ENCODE measurements at places on chromosomes 7 and 10. TPM values are rescaled to one million over a fixed set of nuclear protein-coding genes. Genes with fewer than 3 reads are reported as not detected.

DNA sequence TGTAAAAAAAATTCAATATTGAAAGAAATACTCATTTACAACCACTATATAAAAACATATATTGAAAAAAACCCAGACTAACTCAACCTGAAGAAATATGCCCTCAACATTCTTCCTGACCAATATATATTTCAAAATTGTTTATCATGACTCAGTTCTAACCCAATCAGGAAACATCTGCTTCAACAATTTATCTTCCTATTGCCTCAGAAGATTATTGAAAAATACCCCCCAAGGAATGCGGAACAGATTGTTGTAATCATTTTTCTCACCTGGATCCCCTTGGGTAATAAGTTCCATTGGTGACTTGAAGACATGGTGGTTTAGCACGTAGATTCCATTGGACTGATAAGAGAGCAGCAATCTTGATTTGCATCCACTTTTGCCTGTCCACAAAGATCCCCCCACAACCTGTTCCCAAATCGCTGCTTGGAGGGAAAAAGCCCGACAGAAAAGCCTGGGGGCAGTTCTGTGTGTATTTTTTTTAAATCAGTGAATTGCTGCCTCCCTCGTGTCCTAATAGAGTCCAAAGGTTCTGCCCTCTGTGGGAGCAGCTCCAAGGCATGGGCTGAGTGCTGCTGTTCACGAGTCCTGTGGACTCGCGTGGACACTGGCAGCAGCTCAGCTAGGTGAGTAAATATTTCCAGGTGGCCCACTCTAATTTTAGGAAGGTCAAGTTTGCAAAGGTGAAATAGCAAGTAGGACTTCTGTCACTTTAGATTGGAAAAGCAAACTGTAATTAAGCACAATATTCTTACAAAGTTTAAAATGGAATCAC is 5.9 kb upstream of the INHBA start:
- DNase-seq = no peak

DNA sequence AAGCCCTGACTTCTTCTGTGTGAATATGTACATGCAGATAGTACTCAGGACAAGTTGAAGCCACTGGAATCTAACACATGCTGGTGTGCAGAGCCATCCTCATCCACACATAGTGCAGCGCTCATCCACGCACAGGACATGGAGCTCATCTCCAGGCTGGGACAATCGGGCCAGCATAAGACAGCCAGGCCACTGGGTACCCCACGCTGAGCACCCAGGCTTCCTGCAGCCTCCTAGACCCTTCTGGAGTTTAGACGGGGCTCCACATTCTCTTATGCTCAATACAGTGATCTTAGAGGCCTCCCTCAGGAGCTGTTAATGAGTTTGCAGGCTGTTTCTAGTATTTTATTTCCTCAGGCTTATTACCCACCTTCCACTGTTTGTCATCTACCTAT is 238.9 kb downstream of the TNS3 start:
- DNase-seq = no peak

- no peak for DNase-seq
These were observed 207.0 kb upstream of the PRKCQ start for GRCh38 chr10:6787091-6787490.

GRCh38 chr7:80392229-80393169 is 119.4 kb downstream of the GNAT3 start:
- no peak for DNase-seq

GRCh38 chr7:71497256-71497946 is 365.5 kb downstream of the GALNT17 start:
- no peak for DNase-seq

GRCh38 chr7:17556247-17556956 is 257.9 kb downstream of the AHR start:
- DNase-seq = no peak

DNA sequence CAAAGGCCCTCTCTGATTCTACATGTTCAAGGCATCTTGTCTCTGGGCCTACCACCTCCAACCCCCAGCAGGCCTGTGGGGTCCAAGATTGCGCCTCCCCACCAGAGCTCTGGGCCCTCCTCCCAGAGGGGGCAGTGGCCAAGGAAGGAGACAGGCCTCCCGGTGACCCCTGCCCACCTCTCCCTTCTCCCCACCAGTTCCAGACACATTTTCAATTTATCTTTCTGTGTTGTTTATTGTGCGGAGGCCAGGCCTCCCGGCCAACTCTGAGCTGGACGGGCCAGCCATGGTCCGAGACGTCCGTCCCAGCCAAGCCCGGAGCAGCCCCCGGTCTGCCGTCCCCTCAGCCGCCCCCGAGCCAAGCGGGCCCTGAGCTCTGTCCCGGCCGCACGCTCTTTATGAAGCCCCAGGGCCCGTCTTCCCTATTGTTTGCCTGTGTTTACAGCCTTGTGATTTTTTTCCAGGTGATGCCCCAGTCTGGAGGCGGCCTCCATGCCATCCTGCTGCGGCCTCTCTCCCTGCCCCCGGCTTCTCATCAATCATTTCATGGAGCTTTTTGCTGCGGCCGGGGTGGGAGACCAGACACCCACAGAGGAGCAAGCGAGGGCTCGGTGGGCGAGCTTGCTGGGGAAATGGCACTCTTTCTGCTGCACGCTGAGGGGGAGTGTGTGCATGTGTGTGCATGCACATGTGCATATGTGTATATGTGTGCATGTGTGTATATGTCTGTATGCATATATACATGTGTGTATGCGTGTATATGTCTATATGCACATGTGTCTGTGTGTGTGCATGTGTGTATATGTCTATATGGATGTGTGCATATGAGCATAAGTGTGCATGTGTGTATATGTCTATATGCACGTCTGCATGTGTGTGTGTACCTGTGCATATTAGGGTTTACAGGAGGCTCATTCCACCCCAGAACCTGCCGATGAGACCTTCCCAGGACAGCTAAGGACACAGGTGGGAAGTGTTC is 52.7 kb upstream of the ELN start:
- peak; percentile 41 for DNase-seq

DNA sequence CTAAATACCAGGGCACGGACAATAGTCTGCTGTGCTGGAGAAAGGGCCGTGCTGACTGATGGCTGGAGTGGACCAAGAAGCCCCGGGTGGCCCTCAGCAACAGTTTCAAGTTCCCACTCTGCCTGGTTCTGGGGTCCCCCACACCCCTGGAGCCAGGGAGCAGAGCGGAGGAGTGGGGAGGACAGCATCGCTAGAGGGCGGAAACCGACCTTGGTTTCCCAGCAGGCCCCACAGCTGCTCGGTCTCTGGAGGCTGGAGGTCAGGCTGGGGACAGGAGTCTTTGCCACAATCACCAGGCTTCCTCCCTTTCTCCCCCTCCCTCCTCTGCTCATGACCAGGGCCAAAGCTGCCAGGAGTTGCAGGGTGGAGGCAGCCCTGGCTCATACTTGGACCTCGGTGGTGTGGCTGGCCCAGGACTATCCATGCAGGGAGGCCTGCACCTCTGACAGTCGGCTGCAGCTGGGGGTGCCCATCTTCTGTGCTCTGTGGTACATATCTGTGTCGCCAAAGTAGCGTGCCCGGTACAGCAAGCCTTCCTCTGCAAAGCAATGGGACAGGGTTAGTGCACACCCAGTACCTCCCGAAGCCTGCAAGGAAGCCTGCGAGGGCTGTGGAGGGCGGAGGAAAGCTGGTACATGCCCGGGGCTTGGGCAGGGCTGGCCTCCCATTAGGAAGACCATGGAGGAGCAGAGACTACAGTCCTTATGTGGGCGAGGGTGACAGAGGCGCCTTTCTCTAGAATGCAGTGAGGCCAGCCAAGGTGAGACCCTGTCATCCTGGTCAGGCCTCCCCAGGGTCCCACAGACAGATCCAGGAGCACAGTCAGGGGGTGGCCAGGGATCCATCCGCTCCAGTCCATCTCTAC is 19.1 kb downstream of the DNAJB12 start:
- DNase-seq = peak; percentile 89

DNA sequence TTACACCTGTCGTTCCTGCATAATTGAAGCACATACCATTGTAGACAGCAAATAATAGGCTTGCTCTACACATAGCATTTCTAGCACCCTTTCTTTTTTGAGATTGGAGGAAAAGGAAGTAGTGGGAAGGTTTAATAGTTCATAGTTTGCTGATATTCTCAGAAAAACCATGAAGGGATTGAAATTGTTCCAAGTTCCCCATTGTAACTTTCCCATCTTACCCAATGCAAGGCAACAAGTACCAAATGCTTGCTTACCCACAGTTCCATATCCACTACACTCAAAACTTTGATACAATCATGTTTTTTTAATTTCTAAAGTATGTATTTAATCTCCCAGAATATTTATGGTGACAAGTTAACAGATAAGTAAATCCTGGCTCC is 13.8 kb downstream of the CYP3A5 start:
- no peak for DNase-seq

- no peak for DNase-seq
These were observed 114.9 kb upstream of the SORCS3 start for GRCh38 chr10:104526188-104526587.

DNA sequence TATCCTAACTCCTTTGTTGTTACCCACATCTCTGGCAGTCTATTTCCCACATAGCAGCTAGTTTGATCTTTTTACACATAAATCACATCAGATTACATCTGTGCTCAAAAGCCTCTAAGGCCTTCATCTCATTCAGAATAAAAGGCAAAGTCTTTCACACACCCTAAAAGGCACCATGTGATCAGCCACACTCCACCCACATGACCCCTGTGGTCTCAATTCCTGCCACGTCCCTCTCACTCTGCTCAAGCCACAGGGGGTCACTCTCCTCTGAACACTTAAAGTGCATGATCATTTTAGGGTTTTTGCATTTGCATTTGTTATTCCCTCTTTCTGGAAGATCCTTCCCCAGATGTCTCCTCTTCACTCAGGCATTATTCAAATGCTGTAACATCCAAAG is 30.8 kb downstream of the ELAPOR2 start:
- DNase-seq = no peak

- DNase-seq = no peak
These were observed 318.4 kb upstream of the KAT6B start for GRCh38 chr10:74507951-74508350.

GRCh38 chr10:17882557-17882956 is 69.2 kb upstream of the SLC39A12 start:
- DNase-seq = no peak

DNA sequence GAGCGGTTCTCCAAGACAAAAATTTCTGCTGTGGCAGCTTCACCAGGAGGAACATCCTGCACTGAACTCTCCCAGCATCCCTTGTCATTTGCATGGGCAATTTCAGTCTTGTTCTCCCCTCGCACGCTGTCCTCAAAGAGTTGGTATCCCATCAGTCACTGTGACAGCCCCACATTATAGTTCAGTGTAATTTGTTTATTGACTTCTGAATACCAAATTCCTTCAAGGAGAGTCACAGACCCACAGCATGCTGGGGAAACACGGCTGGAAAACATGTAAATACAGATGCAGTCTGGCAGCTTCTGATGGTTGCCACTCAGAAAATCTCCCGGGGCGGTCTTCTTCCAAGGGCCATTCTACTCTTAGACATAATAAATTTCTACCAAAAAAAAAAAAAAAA is 151.0 kb upstream of the NEBL start:
- DNase-seq = no peak

DNA sequence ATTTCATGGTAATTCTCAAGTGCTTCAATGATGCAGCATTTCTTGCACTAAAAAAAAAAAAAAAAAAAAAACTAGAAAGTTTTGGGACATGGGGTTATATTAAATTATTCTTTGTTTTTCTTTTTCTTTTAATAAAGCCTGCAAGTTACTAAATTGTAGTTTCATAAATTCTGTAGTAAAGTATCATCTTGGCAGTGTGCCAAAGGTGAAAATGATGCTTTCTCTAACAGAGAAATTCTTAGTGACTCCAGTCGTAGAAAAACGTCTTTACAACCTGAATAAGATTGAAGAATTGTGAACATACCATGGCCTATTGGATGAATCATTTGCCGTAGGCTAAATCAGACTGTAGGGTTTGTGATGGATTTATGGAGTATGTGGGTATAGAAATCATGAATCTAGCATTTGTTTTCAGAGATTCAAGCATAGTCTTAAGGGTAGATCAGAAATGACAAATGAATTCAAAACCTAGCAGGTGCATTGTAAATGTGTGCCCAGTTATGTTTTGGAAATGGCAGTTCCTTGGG is 27.1 kb downstream of the RBM17 start:
- DNase-seq = no peak

- DNase-seq = no peak
These were observed 96.1 kb downstream of the PHTF2 start for GRCh38 chr7:77894574-77895091.

- DNase-seq = peak; percentile 69
These were observed 18.9 kb downstream of the BAG3 start for GRCh38 chr10:119669975-119670640.

DNA sequence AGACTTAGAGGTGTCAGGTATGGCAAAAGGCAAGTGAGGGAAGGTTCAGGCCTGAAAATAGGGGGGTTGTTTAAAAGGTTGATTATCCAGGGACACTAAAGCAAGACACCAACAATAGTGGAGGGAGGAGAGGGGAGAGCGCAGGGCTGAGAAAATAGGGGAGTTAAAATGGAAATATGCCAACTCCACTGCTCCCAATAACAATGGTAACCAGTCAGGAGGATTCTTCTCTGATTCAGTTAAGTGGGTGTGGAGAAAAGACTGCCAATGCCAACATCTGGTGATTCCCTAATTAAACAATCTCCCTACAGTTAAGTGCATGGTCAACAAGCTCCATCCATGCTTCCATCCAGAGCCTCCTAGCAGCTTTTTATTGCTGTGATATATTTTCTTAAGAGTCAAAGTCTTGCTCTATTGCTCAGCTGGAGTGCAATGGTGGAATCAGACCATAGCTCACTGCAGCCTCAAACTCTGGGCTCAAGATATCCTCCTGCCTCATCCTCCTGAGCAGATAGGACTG is 183.3 kb downstream of the JAZF1 start:
- DNase-seq = no peak

GRCh38 chr10:26858707-26859034 is 2.1 kb downstream of the ABI1 start:
- no peak for DNase-seq

- DNase-seq = no peak
These were observed 233.6 kb downstream of the EBF3 start for GRCh38 chr10:129730272-129730992.

DNA sequence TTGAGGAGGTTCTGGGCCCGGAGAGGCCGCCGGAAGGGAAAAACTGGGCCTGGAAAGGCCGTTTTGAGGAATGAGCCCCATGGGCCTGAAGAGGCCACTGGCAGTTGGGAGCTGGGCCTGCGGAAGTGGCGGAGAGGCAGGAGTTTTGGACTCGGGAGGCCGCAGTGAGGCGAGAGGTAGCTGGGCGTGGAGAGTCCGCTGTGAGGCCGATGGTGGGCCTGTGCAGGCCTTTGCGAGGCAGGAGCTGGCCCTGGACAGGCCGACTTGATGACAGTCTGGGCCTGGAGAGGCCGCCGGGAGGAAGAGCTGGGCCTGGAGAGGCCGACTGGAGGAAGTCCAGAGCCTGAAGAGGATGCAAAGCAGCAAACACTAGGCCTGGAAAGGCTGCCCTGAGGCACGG is 259.0 kb upstream of the NUPR2 start:
- no peak for DNase-seq

- DNase-seq = no peak
These were observed 166.0 kb downstream of the KMT2E start for GRCh38 chr7:105180002-105180401.

GRCh38 chr10:111281516-111281915 is 204.7 kb downstream of the ADRA2A start:
- no peak for DNase-seq

- DNase-seq = no peak
These were observed 72.7 kb downstream of the LHPP start for GRCh38 chr10:124534231-124534798.

ZCCHC24 gene
- 112 TPM for polyA plus RNA-seq

ACTL6B gene
- polyA plus RNA-seq = 0.03 TPM

CDC14C gene
- polyA plus RNA-seq = not detected

WASHC2A gene
- 14.7 TPM for polyA plus RNA-seq

WNT16 gene
- polyA plus RNA-seq = not detected

IKZF1 gene
- 0.26 TPM for polyA plus RNA-seq

RSBN1L gene
- polyA plus RNA-seq = 4.6 TPM

ADRA2A gene
- 17.2 TPM for polyA plus RNA-seq

KIAA1549 gene
- polyA plus RNA-seq = 0.46 TPM
